Dermis blood vessel endothelial cell (primary cell): ENCODE measurements at places on chromosomes 5 and 9. TPM values are rescaled to one million over a fixed set of nuclear protein-coding genes. Genes with fewer than 3 reads are reported as not detected.

Gene GLDC
- total RNA-seq, result 3.2 and 10.0 TPM in 2 replicates

Gene HMGCS1
- total RNA-seq, result 57.5 and 117 TPM in 2 replicates

Gene PDZD2
- 2.6 and 6.6 TPM in 2 replicates for total RNA-seq

Gene HTR4
- 0.14 TPM in 1 of 2 replicates, not detected in the other for total RNA-seq

Gene ZNF300
- total RNA-seq, result 6.5 and 6.8 TPM in 2 replicates

Gene TRPM6
- total RNA-seq, result 0.42 and 1.2 TPM in 2 replicates

Gene CARD6
- 39.6 and 44.6 TPM in 2 replicates for total RNA-seq

Gene SHISAL2B
- total RNA-seq, result not detected in 2 replicates

Gene PCDHB3
- 0.51 TPM in 2 replicates for total RNA-seq

Gene ANXA2R
- total RNA-seq, result 7.7 and 7.8 TPM in 2 replicates

Gene CBY3
- not detected in 2 replicates for total RNA-seq

Gene TGFBR1
- total RNA-seq, result 17.0 and 18.4 TPM in 2 replicates

Gene AMACR
- 18.9 and 21.7 TPM in 2 replicates for total RNA-seq

Gene RGS7BP
- total RNA-seq, result 0.17 and 0.19 TPM in 2 replicates

Gene PTGER4
- total RNA-seq, result 12.3 and 23.5 TPM in 2 replicates

Gene SLC34A1
- total RNA-seq, result not detected in 2 replicates

Gene TAF11L9
- total RNA-seq, result not detected in 2 replicates
